ENCODE measurements at places on chromosomes 6 and 20.
A peak's percentile ranks its signal among the peaks of the same experiment; 100 is the strongest.

- peak; percentile 92 for DNase-seq
Observed at GRCh38 chr20:25341716-25342680, 48.6 kb downstream of the ABHD12 start.

GRCh38 chr20:54028276-54029011 is 42.0 kb downstream of the BCAS1 start:
- DNase-seq = no peak

GRCh38 chr20:50015993-50016770 is 33.4 kb downstream of the SNAI1 start:
- no peak for DNase-seq

- DNase-seq = no peak
Observed at GRCh38 chr20:14984768-14985622, 647.6 kb upstream of the FLRT3 start.

DNA sequence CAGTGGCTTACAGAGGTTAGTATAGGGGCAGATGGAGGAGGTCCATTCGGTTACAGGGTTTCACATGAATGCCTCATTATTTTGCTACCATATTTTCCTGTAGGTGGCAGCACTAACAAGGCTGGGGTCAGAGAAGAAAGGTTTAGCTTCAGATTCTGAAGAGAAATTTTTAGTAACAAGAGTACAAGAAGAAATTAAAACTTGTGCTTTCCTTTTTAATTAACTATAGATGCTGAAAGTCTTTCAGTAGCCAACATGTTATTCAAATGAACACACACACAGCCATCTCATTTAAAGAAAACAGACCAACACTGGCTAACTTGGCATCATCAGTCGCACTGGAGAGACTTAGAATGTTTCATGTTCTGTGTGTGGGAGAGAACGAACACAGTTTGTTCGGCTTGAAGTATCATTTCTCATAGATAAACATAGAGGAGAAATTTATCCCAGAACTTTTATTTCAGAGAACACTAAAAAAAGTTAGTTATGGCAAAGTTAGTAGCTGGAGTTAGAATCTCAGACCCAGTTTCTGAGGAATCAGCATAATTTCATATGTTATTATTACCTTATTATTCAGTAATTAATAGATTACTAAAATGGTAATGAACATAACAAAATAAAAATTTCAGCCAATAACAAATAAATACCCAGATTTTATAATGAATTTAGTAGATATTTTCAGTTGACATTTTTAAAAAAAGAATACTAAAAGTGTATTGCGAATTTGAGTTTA is 314.0 kb upstream of the RSPO3 start:
- no peak for DNase-seq

DNA sequence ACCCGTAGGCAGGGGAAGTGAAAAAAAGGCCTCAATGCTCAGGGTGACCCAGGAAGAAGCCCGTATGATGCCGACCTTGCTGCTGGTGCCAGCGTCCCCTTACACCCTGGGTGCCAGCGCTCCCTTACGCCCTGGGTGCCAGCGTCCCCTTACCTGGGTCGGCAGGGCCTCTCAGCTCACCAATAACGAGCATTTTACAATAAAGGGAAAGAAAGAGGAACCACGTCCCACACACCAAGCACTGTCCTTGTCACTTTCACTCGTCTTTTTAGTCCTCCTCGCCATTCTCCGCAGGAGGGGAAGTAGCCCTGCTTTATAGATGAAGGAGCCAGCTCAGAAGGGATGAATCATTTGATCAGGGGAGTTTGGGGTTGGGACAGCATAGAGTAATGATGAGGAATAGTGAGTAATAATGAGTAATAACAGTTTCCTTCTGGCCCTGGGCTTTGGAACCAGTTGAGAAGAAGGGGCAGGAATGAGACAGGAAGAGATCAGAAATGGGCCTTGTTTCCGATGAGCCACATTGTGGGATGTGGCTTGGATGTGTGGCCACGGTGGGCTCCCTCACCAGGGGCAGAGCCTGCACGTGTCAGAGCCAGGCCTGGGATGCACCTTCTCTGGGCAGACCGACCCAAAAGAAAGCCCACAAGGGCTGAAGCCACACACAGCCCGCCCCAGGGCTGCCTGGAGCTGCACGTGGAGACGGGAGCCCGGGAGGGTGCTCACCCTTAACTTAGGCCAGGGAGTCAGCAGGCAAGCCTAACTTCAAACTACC is 75.7 kb downstream of the SYNJ2 start:
- DNase-seq = no peak

GRCh38 chr6:145339089-145339488 is 396.2 kb downstream of the EPM2A start:
- DNase-seq = no peak

GRCh38 chr6:97978855-97979271 is 695.8 kb upstream of the MMS22L start:
- peak; percentile 9 for DNase-seq

- DNase-seq = no peak
Observed at GRCh38 chr6:162088091-162088490, 639.5 kb downstream of the PRKN start.

- no peak for DNase-seq
Observed at GRCh38 chr6:139932671-139933070, 558.2 kb upstream of the CITED2 start.

DNA sequence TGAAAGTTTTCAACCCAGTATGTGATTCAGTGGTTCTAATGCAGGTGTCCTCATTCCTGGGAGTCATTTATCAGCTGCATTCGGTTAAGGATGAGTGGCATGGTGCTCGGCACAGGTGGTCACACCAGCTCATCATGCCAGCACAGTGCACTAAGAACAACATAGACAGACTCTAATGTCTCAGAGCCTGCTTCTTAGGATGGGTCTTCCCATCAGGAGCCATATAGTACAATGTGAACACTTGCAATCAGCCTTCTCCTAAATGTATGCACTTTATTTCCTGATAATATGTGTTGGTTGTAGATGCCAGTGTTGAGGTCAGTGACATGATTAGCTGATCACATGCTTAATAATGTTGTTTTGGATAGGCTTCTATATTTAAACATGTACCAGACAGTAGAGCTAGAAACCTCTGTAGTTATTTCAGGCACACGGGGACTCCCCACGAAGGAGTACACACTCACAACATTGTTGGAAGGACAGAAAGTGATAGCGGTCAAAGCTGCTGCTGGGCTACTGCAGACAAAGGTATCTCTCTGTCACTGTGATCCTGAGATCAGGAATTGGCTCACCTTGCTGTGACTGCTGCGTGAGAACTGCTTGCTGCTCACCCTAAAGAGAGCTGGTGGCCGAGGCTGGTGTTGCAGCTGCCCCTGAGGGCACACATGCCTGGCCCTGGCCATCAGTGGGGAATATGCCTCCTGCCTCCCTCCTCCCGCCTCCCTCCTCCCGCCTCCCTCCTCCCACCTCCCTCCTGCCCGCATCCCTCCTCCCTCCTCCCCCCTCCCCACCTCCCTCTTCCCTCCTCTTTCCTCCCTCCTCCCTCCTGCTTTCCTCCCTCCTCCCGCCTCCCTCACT is 195.4 kb downstream of the SMOC2 start:
- no peak for DNase-seq

DNA sequence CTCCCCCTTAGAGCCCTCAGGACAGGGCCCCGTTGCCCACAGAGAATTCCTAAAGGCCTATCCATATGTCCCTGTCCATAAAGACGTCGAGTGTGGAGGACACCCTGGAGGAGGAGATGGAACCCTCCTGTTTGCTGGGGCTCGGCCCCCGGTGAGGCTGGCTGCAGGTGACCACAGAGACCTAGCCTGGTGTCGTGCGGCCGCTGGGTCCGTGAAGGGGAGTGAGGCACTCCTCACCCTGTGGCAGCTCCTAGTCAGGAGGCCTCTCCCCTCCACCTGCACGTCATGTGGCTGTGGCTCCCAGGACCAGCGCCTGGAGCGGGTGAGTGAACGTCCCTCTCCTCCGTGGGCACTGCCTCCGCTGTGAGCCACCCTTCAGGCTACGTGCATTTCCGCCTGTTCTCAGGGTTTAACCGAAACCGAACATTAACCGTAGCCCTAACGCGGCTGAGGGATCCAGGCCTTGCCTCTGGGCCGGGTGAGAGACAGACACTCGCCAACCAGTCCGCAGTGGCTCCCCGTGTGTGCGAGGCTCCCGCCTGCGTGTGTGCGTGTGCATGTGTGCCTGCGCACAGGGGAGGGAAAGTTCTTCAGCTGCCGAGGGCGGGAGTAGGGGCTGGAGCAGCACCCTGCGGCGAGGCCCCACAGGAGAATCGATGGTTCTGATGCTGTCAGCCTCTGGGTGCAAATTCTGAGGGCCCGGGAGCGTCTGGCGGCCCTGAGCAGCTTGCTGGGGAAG is 5.9 kb upstream of the TCEA2 start:
- no peak for DNase-seq

DNA sequence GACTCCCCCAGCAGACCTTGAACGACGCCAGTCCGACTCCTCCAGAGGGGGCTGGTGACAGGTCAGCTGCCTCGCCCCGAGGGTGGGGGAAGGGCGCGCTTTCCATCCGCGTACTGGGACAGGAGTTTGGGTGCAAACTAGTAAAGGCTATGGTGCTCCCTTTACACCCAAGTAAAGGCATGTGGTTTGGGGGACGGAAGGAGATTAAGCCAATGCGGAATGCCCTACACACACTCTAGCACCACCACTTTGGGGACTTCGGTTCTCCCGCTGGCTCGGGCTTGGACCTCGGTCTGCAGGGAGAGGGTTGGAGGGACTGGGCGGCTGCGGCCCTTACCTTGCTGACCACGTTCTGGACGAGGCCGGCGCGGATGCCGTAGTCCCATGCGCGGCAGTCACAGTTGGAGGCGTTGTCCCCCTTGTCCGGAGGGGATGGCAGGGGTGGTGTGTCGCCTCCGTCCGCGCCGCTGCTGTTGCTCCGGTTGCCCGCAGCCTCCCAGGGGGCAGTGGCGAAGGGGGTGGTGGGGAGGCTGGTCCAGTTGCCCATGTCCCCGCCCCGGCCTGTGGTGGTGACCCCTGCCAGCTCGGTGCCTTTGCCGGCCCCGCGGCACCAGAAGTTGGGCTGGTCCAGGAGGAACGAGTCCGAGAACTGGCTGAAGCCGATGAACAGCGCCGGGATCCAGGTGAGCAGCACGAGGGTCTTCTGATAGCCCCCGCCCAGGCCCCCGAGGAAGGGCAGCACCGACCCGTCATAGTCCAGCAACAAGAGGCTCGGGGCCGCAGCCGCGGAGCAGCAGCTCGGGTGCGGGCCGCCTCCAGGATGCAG is 1.1 kb downstream of the SLC22A23 start:
- no peak for DNase-seq

GRCh38 chr20:5835321-5835821 is 85.2 kb downstream of the SHLD1 start:
- DNase-seq = no peak

DNA sequence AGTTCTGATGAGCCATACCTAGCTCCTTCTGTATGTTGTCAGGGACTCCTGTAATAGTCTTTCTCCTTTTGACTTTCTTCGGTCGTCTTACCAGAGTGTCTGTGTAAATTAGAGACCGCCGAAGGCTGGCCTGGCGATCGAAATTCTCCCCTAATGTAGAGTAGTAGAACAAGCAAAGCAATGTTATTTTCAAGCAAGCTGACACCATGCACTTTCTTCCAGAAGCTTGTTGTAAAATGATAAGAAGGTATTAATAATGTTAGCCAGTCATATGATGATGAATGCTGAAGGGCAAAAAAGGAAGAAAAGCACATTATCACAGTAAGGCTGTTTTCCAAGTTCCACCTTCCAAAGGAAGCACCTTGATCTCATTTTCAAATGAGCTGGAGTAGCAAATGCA is 37.9 kb downstream of the HEBP2 start:
- DNase-seq = no peak

GRCh38 chr6:27096834-27097511 is 150.5 kb upstream of the PRSS16 start:
- DNase-seq = no peak

DNA sequence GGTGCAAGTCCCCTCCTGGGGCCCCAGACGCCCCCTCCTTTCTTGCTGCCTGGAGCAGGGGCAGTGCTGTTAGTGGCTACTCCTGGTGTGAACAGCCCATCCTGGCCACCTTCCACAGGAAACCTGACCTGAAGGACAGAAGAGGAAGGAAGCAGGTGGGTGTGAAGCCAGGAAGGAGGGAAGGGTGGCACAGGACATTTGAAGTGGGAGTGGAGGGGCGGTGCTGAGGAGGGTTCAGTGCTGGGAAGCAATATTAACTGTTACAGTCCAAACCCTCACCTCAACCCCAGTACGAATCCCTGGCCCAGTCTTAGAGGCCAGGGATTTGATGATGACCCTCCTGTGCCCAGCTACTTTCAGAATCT is 766 bp downstream of the PRICKLE4 start:
- DNase-seq = peak; percentile 20

- DNase-seq = no peak
Observed at GRCh38 chr6:20924911-20925543, 390.8 kb downstream of the CDKAL1 start.

GRCh38 chr6:109896341-109896740 is 81.8 kb upstream of the GPR6 start:
- no peak for DNase-seq

- no peak for DNase-seq
Observed at GRCh38 chr6:12656906-12657305, 59.7 kb upstream of the PHACTR1 start.

- DNase-seq = no peak
Observed at GRCh38 chr6:156167016-156167624, 610.1 kb upstream of the ARID1B start.

DNA sequence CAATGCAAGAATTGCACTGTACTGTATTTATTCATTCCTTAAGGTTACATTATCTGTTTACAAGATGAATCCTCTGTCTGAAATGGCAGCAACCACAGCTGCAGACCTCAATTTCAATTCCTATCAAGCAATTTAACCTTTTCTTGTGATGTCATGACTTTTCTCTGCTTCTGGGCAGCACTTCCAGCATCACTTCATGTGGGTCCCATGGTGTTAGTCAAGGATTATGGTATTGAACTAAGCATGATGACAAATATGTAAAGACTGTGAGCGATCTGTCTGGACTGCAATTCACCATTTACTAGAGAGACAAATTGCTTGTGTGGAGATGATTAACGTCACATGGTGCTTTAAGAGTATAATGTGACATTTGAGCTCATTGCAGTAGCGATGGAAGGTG is 90.5 kb upstream of the CCN2 start:
- no peak for DNase-seq

GRCh38 chr6:35596448-35597442 is 84.0 kb upstream of the TULP1 start:
- no peak for DNase-seq

DNA sequence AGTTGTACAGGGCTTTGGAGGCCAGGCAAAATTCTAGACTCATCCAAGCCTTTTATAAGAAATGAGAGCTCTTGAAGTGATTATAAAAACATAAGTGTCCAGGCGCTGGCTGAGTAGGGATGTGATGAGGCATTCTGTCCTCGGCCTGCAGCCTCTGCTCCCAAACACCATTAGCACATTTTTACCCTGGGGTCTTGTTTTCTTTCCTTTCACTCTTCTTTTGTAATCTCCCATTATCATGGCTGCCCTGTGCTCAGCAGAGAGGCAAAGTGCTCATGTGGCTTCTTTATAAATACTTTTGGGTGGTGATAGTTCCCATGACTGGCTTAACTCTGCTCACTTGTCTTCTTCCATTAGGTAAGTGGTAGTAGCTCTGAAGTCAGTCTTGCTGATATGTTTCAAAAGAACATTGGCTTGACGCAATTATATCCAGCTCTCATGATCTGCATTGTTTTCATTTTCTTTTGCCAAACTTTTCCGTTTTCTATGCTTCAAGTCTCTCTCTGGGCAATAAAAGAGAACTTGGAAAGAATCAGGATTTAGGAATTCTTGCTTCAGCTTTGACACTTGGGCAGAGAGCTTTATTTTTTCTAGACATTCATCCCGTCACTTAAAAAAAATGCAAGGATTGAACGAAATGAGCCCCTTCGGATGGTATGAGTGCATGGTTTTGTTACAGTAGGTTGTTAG is 61.1 kb downstream of the CAP2 start:
- DNase-seq = no peak
